H1 (cell line): ENCODE measurements at places on chromosomes 7 and 10. TPM values are rescaled to one million over a fixed set of nuclear protein-coding genes. Genes with fewer than 3 reads are reported as not detected.

The POLR2J2 gene
- 7.7 and 7.9 TPM in 2 replicates for total RNA-seq

The HOXA10 gene
- not detected in 2 replicates for total RNA-seq

The MCMBP gene
- 79.8 and 81.7 TPM in 2 replicates for total RNA-seq

The ODAD2 gene
- total RNA-seq = 4.1 and 4.3 TPM in 2 replicates

The ZNF365 gene
- total RNA-seq = 0.42 and 0.43 TPM in 2 replicates

The ZPBP gene
- total RNA-seq = not detected in 2 replicates

The TUBAL3 gene
- not detected in 2 replicates for total RNA-seq

The SNX10 gene
- 9.6 and 9.9 TPM in 2 replicates for total RNA-seq

The NEUROG3 gene
- total RNA-seq = 0.31 TPM in 1 of 2 replicates, not detected in the other

The CYP3A5 gene
- total RNA-seq = not detected in 2 replicates

The CCL24 gene
- total RNA-seq = not detected in 2 replicates

The COL13A1 gene
- 4.5 and 5.2 TPM in 2 replicates for total RNA-seq
